Activated CD4-positive, alpha-beta T cell treated with anti-CD3 and anti-CD28 coated beads, Interleukin-2, amount 10 ng/mL, durations not matched to agents 7 days and 5 days (primary cell): ENCODE measurements at places on chromosomes 2 and 18.

GRCh38 chr18:5317186-5317585 lies 21.7 kb upstream of the ZBTB14 start:
- no peak for DNase-seq

DNA sequence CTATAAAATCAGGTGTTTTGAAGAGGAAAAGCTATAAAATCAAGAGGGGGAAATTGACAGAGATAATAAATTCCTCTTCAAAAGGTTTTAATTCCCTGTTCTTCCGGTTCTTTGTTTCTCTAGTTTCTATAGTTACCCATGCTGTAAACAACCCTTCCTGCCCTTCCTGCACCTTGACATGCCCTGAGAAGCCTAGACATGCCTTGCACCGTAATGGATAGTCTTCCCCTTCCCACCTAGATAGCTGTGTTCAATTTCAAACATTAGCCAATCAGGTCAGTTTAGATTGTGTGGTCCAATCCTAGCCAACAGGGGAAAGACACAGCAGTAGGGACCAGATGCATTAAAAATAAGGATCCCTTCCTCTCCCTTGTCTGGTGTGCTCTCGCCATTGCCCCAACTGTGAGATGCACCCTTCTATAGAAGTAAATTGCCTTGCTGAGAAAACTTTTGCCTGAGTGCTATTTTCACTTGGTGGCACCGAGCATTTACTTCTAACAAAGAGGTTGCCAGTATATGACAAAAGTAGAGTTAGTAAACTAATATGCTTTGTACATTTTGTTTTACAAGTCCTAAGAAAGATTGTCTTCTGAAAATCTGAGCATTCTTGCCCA lies 27.1 kb downstream of the SULT1C4 start:
- DNase-seq: no peak

DNA sequence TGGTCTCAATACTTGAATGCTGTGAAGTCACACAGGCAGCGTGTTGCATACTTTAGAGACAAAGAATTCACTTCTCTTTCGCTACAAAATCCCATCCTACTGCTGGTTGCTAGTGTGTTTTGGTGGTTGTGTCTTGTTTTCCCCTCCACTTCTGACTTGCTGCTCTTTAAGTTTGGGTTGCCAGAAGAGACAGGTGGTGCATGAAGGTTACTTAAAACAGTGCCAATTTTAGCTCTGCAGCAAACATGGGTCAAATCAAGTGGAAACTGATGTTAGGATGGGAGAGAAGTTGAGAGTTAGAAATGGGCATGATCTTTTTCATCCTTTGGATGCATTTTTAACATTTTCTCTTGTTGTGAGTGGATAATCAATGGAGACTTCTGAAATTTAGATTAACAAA lies 136.2 kb upstream of the KCNH7 start:
- DNase-seq: no peak

GRCh38 chr2:46066601-46067000 lies 230.6 kb upstream of the EPAS1 start:
- no peak for DNase-seq

DNA sequence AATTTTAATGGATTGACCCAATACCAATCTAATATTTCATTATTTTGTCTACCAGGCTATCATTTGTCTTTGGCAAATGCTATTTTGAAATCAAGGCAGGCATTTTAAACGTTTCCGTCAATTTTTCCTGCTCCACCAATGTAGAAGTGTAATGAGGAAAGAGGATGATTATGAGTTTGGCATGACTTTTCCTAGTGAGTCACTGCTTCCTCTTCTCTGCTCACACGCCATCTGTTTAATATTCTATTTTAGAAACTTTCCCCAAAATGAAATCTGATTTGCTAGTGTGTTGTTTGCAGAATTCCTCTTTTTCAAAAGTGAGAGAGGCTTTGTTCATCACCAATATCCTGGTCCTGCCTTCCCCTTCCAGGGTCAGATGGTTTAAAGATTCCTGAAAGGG lies 42.5 kb upstream of the PID1 start:
- DNase-seq: no peak

- no peak for DNase-seq
Observed at GRCh38 chr2:176729706-176730569, 460.7 kb downstream of the MTX2 start.
